Activated CD4-positive, alpha-beta memory T cell treated with anti-CD3 and anti-CD28 coated beads, Interleukin-2, amount 10 ng/mL, durations not matched to agents 7 days and 5 days (primary cell): ENCODE measurements at places on chromosomes 2 and 18. TPM values are rescaled to one million over a fixed set of nuclear protein-coding genes. Genes with fewer than 3 reads are reported as not detected.

SCYGR4 gene
- total RNA-seq = not detected

KCNIP3 gene
- total RNA-seq = not detected

TUBA3D gene
- not detected for total RNA-seq

DNA sequence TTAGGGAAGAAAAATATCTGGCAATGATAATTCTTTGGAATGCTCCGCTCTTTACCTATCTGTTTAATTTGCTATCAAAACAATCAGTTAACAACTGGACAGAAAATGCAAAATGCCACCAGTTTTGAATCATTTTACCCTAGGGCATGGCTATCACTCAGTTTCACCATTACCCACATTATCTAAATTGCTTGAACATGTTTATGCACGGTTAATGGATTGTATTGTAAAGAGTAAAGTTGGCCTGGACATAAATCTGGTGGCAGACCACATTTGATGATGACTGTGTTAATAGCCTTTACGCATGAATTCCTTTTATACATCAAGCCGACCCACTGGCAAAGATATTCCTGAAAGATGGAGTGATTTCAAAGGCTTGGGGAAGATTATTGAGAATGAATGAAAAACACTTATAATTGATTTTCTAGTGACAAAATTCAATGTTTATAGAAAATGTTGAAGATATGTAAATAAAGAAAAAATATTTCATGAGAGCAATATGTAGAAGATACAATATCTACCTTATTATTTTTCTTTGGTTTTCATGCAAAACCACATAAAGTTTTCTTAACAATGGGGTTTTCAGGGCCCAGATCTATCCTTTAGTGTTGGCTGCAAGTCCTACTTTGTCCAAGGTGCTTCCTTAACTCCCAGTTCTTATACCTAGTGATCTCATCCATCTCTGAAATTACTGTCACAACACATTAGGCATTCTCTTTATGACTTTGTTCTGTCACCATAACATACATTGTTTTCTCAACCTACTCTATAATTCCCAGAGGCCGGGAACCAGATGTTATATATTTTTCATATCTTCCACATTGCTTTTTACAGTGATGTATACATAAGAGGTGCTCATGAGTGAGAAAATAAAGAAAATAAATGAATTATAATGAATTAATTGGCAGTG, 265.1 kb downstream of the RIT2 start:
- no peaks in the 10 kb centered on the region for H3K27me3 ChIP-seq
- no peak for DNase-seq
- H3K36me3 ChIP-seq = no peaks in the 10 kb centered on the region

DNA sequence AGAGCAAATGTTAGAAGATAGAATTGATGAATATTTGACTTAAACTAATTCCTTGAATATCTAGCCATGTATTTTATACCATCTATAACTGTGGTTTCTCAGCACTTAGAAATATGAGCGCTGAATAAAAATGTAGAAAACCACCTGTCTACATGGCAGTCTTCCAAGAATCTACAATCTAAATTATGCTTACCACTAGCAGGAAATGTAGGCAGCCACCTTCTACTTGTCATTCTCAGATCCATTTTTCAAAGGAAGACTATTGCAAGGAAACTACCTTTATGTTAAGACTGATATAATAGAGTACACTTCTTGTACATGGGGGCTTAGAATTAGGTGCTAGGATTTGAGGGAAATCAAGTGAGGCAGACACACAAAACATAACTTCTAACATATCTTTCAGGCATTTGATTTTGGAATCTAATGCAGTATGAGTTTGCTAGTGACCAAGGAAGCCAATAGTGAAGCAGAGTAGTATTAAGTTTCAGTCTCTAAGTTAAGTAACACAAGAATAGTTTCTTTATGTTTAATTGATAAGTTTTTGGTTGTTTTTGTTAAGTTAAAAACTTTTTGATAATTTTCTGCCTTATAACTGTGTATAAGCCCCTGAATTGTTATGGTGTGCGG, 175.9 kb upstream of the ITGA4 start:
- peaks cover 34% of the 10 kb centered on the region for H3K4me1 ChIP-seq
- no peaks in the 10 kb centered on the region for H3K27me3 ChIP-seq
- no peak overlapping the region for H3K4me3 ChIP-seq
- DNase-seq = no peak

TBR1 gene
- not detected for total RNA-seq

RBM43 gene
- total RNA-seq = 8.5 TPM

GRCh38 chr2:58377181-58377580, 136.1 kb upstream of the FANCL start:
- no peaks in the 10 kb centered on the region for H3K27me3 ChIP-seq
- H3K36me3 ChIP-seq = no peaks in the 10 kb centered on the region
- H3K4me3 ChIP-seq = no peak overlapping the region
- DNase-seq = no peak
- no peak overlapping the region for H3K27ac ChIP-seq
- peaks cover 2% of the 10 kb centered on the region for H3K4me1 ChIP-seq

- H3K27me3 ChIP-seq = peaks cover 29% of the 10 kb centered on the region
- no peaks in the 10 kb centered on the region for H3K36me3 ChIP-seq
- H3K4me3 ChIP-seq = no peak overlapping the region
- no peak overlapping the region for H3K27ac ChIP-seq
Measured at GRCh38 chr2:232522623-232523401, 2.6 kb downstream of the PRSS56 start.

- no peak overlapping the region for H3K27ac ChIP-seq
- DNase-seq = no peak
- H3K4me3 ChIP-seq = no peak overlapping the region
Measured at GRCh38 chr2:24456599-24457556, 34.2 kb upstream of the NCOA1 start.

GRCh38 chr2:2061091-2061696, 269.9 kb downstream of the MYT1L start:
- H3K4me3 ChIP-seq = no peak overlapping the region
- H3K27me3 ChIP-seq = no peaks in the 10 kb centered on the region
- no peaks in the 10 kb centered on the region for H3K36me3 ChIP-seq
- DNase-seq = no peak
- no peak overlapping the region for H3K27ac ChIP-seq

GRCh38 chr18:50749421-50749820, 70.4 kb downstream of the MRO start:
- DNase-seq = no peak
- peaks cover 10% of the 10 kb centered on the region for H3K27me3 ChIP-seq
- H3K27ac ChIP-seq = no peak overlapping the region
- no peaks in the 10 kb centered on the region for H3K36me3 ChIP-seq
- H3K4me1 ChIP-seq = no peaks in the 10 kb centered on the region

DNA sequence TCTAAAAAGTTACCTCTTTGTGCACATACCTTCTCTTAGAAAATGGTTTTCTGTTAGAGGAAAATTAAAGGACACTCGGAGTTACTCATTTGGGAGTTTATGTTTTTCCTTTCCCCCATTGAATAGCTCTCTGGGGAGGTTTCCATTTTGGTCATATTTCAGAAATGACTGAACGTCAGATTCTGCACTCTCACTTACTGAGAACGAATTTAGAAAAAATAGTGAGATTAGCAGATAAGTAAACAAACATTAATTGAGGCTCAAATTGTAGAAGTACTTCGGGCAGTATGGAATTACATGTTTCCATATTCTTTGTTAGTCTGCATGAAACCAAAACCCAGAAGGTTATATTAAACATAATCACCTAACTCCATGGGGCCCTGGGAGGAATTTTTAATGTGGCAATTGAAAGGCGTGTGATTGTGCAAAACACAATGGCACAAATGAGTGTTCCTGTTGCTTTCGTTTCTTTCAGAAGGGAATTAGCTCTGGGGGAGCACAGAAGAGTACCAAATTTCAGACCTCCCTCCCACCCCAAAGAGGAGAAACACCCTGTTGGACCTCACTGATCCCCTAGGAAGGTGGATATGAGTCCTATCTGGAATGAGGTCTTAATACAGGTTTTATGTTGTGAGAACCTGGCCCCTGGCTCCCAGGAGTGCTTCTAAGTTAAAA, 212.3 kb downstream of the BCL2 start:
- no peak overlapping the region for H3K27ac ChIP-seq
- peaks cover 42% of the 10 kb centered on the region for H3K4me1 ChIP-seq
- no peak for DNase-seq
- peaks cover 18% of the 10 kb centered on the region for H3K36me3 ChIP-seq
- peak overlapping the region; percentile 21 for H3K4me3 ChIP-seq

NTSR2 gene
- total RNA-seq = not detected

DNA sequence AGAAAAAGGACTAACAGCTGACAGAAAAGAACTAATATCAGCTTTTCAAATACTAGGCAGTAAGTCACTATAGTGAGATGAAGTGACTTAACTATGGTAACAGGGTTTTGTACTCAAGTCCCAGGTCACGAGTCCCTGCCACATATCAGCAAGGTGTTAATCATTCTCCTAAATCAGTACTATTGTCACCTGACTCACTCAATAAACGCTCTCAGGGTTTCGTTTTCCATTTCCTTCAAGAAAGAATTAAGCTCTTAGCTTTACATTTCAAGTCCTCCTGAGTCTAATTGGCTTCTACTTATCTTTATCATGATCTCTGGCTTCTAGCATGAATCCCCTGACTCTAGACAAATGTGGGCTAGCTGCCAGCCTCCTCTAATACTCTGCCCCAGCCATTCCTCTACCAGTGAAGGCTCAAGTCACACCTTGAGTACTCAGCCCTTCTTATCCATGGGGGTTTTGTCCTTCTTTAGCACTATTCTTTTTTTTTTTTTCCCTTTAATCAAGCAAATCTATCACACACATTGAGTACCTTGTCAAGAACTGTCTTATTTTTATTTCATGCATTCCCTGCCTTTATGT, 20.0 kb downstream of the BUB1 start:
- no peak overlapping the region for H3K4me3 ChIP-seq
- H3K27me3 ChIP-seq = no peaks in the 10 kb centered on the region
- peak; percentile 32 for DNase-seq

MAP3K19 gene
- not detected for total RNA-seq

CDH19 gene
- total RNA-seq = not detected

DNA sequence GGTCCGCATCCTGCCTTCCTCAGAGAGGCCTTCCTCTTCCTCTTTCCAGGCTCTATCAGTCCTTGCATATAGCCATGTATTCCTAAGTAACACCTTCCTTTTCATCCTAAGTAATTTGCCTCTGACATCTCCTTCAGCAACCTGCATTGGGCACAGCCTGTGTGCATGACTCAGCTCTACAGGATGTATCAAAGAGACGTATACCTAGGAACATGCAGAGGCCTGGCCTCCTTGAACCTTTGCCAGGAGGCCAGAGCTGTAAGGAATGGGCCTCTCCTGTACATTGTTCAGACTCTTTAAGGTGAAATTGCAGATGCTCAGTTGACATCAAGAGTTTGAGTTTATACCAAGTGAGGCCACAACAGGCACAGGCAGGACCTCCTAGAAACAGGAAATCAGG, 76.0 kb upstream of the CELF4 start:
- no peaks in the 10 kb centered on the region for H3K36me3 ChIP-seq
- no peak overlapping the region for H3K27ac ChIP-seq
- DNase-seq = no peak
- H3K4me3 ChIP-seq = no peak overlapping the region

SP100 gene
- total RNA-seq = 351 TPM

DNA sequence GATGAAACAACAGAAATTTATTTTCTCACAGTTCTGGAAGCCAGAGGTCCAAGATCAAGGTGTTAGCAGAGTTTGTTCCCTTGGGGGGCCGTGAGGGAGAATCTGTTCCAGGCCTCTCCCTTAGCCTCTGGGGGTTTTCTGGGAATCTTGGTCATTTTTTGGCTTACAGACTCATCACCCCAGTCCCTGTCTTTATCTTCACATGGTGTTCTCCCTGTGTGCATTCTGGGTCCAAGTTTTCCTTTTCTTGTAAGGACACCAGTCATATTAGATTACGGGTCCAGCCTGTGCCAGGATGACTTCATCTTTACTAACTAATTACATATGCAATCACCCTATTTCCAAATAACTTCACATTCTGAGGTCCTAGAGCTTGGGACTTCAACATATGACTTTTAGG, 292.5 kb upstream of the TRIB2 start:
- peaks cover 16% of the 10 kb centered on the region for H3K4me1 ChIP-seq
- H3K36me3 ChIP-seq = no peaks in the 10 kb centered on the region
- peaks cover 2% of the 10 kb centered on the region for H3K27me3 ChIP-seq
- no peak overlapping the region for H3K4me3 ChIP-seq
- DNase-seq = no peak

DNA sequence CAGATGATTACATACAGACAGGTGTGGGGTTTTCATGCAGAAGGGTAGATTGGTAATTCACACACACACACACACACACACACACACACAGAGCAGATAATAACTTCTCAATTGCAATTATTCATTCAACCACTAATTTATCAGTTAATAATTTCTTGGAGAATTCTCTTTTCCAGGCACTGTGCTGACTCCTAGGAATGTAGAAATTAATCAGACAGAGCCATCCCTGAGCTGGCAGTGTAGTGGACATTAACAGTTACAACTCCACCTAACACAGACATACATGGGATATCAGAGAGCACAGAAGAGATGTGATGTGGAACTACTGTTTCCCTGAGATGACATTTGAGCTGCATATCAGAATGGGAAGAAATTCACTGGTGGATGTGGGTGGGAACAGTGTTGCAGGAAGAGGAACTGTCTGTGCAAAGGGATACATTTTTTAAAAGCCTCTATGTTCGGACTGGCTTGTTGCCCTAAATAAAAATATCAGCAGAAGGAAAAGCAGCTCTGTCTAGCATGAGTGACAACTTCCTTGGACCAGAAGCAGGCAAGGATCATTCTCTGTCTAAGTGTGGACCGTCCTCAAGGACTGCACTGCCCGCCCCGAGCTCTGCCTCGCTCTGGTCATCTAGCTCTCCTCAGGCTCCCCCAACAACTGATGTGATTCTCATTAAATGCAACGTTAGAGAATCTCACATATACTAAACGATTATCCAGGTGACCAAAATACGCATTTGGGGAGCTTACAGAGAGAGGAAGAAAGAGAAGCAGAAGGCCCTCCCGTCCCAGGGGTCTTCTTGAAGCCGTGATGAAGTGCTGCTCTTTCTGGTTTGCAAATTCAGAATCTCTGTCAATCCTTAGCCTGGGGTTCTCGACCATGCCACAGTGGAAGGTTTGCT, 173.4 kb upstream of the TRIB2 start:
- no peaks in the 10 kb centered on the region for H3K27me3 ChIP-seq
- H3K36me3 ChIP-seq = no peaks in the 10 kb centered on the region
- H3K27ac ChIP-seq = no peak overlapping the region

- H3K4me1 ChIP-seq = peaks cover 11% of the 10 kb centered on the region
- H3K36me3 ChIP-seq = no peaks in the 10 kb centered on the region
- H3K4me3 ChIP-seq = no peak overlapping the region
- DNase-seq = no peak
- H3K27ac ChIP-seq = no peak overlapping the region
Measured at GRCh38 chr2:240703417-240704341, 12.0 kb downstream of the AQP12A start.

DNA sequence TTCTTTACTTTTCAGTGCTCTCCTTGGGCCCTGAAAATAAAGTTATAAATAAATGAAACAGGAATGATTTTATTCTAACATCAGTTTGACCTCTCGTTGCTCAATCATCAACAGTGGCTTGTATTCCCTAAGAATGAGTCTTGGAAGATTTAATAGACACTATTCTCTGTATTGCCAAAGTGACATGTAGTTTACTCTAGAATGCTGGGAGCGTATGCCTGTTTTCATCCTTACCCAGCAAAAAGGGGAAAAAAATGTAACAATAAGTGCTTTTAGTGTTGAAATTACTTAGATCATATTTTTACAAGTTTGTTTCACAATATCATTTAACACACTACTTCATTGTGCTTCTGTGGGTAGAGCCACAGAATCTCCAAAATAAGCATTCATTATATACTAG, 240.6 kb upstream of the CWC22 start:
- H3K27ac ChIP-seq = no peak overlapping the region
- no peaks in the 10 kb centered on the region for H3K4me1 ChIP-seq
- no peak for DNase-seq
- no peak overlapping the region for H3K4me3 ChIP-seq
- no peaks in the 10 kb centered on the region for H3K36me3 ChIP-seq

GRCh38 chr2:2020897-2021296, 276.6 kb upstream of the PXDN start:
- H3K27ac ChIP-seq = no peak overlapping the region
- no peaks in the 10 kb centered on the region for H3K4me1 ChIP-seq
- no peak overlapping the region for H3K4me3 ChIP-seq

ONECUT2 gene
- not detected for total RNA-seq
